ENCODE measurements at places on chromosomes 1 and 21.

DNA sequence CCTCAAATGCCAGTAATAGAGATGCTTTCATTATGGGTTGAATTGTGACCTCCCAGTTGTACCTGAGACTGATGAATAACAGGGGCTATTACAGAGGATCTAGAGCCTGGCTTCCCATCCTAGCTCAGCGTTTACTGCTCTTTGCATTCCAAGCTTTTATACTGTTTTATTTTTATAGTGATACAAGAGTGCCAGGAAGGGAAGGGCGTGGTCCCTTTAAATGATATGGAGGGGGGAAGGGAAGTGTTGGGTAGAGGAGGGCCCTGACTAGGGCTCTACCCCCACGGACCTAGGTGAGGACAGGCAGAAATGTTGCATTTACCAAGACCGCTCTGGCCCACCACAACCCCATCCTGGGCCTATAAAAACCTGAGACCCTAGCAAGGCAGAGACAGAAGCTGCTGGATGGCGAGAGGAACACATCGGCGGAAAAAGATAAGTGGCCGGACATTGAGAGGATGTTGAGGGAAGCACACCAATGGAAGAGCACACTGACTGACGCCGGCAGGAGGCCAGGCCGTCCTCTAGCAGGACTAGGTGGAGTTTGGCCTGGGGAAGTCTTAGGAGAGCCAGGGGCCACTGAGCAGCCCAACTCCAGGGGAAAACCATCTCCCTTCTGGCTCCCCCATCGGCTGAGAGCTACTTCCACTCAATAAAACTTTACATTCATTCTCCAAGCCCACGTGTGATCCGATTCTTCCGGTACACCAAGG, 1025.9 kb downstream of the TTLL7 start:
- no peak for DNase-seq

- no peak for DNase-seq
These were observed 178.6 kb downstream of the BACH1 start for GRCh38 chr21:29477347-29477746.

- no peak for DNase-seq
These were observed 11.4 kb downstream of the FLG2 start for GRCh38 chr1:152348447-152348846.

- no peak for DNase-seq
These were observed 602 bp downstream of the KIAA0319L start for GRCh38 chr1:35556484-35557117.

- no peak for DNase-seq
These were observed 141.8 kb upstream of the ZRANB2 start for GRCh38 chr1:71222668-71223067.

Data from fibroblast of skin of left biceps (primary cell).